ENCODE measurements at places on chromosomes 7 and 10.

GRCh38 chr7:17722798-17723197 is 217.5 kb downstream of the SNX13 start:
- DNase-seq: no peak

- DNase-seq: no peak
These were observed 19.4 kb upstream of the SH2D4B start for GRCh38 chr10:80518143-80518806.

GRCh38 chr10:87987206-87987605 is 123.8 kb downstream of the PTEN start:
- DNase-seq: no peak

GRCh38 chr10:11631291-11631690 is 19.8 kb upstream of the USP6NL start:
- no peak for DNase-seq

GRCh38 chr10:121266370-121266769 is 331.9 kb downstream of the FGFR2 start:
- DNase-seq: no peak

- DNase-seq: no peak
These were observed 61.9 kb upstream of the OPN4 start for GRCh38 chr10:86592413-86592812.

- no peak for DNase-seq
These were observed 75.0 kb downstream of the LANCL2 start for GRCh38 chr7:55440040-55440690.

DNA sequence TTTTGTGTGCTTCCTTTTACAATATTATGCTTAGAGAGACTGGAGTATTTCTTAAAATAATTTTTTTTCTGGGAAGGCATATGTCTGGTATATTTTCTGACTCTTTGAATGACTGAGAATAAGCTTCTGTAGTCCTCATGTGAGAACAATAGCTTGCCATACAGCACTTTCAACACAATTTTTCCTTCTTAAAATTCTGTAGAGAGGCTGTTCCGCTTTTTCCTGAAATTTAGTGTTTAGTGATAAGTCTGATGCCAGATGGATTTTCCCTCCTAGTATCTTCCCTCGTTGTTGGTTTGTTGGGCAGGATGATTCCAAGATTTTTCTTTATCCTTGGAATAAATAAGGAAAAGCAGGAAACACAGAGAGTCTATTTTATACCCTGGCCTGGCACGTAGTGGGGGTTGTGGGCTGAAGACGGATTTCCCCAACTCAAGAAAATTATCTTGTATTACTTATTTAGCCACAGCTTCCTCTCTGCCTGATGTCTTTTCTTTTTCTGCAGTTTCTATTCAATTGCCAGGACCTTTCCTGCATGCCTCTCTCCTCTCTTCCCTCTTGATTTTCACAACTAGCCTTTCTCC is 111.2 kb downstream of the AOAH start:
- DNase-seq: no peak

DNA sequence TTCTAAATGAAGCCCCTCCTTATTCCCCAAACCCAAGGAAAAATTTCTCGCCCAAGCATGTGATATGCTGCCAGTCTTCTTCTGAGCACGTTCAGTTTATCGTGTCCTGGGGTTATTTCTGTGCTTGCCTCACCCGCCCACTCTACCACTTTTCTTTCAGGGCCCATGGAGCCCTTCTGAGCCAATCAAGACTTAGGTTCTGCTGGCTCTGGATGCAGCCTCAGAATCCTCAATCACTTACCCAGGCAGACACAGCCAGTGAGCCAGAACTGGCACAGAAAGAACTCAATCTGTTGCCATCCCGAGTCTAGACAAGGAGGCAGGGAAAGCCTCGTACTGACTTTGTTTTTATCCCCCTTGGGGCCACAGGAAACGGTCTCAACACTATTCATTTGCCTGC is 34.2 kb upstream of the C10orf90 start:
- no peak for DNase-seq

- no peak for DNase-seq
These were observed 274.2 kb downstream of the DOCK4 start for GRCh38 chr7:111931958-111932357.

GRCh38 chr10:23037561-23037960 is 57.8 kb upstream of the MSRB2 start:
- DNase-seq: no peak

GRCh38 chr10:63133821-63134557 is 861 bp downstream of the NRBF2 start:
- no peak for DNase-seq

DNA sequence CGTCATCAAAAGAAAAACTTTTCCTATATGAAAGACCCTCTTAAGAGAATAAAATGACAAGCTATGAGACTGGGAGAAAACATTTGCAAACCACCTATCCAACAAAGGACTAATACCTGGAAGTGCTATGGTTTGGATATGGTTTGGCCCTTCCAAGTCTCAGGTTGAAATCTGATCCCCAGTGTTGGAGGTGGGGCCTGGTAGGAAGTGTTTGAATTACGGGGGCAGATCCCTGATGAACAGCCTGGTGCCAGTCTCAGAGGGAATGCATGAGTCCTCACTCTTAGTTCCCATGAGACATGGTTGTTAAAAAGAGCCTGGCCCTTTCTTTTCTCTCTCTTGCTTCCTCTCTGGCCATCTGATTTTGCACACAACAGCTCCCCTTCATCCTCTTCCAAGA is 6.3 kb downstream of the ALDH18A1 start:
- DNase-seq: no peak

- DNase-seq: no peak
These were observed 4.5 kb upstream of the COPG2 start for GRCh38 chr7:130673066-130673465.

DNA sequence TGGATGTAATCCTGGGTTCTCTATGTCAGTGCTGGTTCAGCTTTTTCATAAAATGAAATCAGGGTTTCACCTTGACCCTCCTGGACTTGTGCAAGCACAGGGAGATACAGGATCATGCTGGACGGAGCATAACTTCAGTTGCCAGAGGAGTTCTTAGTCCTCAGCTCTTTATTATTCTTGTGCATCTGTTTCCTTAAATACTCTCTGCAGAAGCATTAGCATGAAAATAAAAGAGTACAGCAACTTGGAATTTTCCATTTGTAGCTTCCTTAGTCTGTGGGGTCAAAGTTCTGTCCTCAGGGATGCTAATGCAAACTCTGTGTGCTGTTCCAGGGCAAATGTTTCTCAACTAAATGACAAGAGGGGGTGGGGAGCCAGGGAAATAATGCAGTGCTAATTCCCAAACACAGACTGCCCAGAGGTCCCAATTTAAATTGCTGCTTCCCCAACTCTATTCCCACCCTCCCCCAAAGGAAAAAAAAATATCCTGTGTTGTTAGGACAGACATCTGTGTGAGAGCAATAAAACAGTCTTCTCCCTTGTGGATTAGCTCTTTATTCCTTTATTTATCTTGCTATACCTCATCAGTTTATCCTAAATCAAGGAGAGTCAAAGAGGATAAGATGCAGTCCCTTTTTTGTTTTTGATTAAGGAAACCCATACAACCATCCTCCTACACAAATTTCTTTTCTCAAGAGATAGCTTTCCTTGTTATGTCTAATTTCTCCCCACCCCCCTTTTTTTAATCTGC is 905.0 kb downstream of the LRMDA start:
- DNase-seq: no peak

DNA sequence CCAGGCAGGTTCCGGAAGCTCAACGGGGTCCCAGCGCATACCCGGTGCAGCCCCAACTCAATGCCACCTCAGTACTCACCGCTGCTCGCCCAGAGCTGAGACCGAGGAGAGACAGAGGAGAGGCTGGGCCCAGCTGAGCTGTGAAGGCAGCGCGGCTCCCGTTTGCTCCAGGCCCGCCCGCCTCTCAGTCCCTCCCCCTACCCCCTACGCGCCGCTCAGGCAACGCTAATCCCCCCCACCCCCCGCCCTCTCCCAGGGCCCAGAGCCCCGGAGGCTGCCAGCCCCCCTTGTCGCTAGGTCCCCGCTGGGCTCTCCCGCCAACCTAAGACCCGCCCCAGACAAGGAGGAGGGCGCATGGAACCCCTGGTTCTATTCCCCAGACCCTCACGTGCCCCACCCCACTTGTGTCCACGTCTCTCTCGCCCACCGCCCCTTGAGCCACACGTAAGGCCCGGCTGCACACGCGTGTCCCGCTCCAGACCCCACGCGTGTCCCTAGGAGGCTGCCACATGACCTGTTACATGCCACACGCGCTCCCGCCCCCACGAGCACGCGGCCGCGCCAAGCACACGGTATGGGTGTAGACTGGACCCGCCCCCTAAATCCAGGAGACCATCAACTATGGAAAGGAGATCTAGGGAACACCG is at the start of gene PSD:
TSS of gene PSD (minus strand) at position 164 of the 647 bp plus-strand sequence. CDS start 1,747 bp downstream, outside the sequence.
- no peak for DNase-seq

DNA sequence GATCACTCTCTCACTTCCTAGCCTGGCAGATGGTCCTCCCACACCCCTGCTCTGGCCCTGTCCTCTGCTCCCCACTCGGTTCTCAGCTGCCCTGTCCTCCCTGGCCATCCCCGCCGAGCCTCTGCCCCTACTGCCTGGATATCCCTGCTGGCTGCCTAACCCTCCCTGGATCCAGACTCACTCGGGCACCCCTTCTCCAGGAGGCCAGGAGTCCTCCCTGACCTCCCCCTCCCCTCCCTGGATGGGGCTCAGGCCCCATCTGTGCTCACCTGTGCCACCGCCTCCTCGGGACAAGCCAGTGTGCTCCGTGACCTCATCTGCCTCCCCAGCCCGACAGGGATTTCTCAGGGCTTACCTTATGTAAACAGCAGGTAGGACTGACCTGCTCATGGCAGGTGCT is 406.1 kb downstream of the TCERG1L start:
- DNase-seq: no peak

DNA sequence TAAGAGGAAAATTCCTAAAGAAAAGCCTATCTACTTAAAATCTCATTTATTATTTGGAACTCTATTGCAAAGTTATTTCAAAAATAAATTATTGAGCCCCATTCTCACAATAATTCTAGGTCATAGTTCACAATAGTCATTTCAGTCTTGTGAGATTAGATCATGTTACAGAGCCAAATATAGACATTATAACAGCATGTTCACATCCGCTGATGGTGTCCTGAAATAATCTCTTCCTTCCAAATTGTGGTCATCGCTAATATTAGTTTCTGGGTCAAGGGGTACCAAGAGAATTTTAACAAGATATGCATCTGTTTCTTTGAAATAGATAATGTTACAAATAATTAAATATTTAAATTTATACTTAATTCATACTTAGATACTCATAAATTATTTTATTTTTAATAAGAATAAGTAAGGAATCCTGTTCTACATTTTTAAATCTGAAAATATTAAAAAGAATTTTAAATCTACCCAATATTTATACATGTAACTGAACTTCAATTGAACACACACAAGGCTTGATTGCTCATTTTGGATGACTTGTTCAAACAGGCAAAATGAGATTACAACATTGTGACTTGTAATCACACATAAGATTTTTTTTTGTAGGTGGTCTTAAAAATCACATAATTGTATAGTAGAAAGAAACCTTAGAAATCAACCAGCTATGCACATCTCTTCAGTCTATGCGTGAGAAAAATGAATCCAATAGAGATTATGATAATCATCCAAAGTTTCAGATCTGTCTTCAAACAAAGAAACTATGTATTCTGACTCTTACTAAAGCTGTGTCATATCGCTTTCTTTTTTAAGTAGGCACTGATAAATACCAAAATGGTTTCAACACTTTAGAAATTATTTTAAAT is 13.1 kb downstream of the GNAT3 start:
- no peak for DNase-seq

DNA sequence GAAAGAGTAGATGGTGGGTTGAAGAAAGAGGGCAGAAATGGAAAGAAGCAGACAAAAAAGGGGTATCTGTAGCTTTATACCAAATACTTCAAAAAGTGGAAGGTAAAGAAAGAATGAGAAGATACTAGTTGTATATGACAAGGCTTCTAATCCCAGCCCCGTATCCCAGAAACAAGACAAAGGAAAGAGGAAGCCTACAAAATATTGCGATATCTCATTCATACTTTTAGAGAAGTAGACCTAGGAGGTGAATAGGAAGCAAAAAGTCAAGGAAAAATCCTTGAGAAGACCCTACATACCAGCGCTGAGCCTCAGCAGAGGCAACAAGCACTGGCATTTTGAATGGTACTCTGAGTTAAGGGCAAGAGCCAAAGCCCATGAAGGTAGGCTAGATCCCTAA is 26.6 kb downstream of the PHTF2 start:
- DNase-seq: no peak

GRCh38 chr7:105831824-105832535 is 44.4 kb downstream of the ATXN7L1 start:
- DNase-seq: no peak

- no peak for DNase-seq
These were observed 96.7 kb downstream of the SEMA3D start for GRCh38 chr7:85090143-85090542.

- no peak for DNase-seq
These were observed 10.7 kb downstream of the GRK5 start for GRCh38 chr10:119217991-119218490.

GRCh38 chr10:126638542-126638941 is 32.0 kb downstream of the C10orf90 start:
- DNase-seq: no peak

GRCh38 chr10:125158601-125159485 is 1.5 kb downstream of the CTBP2 start:
- no peak for DNase-seq

DNA sequence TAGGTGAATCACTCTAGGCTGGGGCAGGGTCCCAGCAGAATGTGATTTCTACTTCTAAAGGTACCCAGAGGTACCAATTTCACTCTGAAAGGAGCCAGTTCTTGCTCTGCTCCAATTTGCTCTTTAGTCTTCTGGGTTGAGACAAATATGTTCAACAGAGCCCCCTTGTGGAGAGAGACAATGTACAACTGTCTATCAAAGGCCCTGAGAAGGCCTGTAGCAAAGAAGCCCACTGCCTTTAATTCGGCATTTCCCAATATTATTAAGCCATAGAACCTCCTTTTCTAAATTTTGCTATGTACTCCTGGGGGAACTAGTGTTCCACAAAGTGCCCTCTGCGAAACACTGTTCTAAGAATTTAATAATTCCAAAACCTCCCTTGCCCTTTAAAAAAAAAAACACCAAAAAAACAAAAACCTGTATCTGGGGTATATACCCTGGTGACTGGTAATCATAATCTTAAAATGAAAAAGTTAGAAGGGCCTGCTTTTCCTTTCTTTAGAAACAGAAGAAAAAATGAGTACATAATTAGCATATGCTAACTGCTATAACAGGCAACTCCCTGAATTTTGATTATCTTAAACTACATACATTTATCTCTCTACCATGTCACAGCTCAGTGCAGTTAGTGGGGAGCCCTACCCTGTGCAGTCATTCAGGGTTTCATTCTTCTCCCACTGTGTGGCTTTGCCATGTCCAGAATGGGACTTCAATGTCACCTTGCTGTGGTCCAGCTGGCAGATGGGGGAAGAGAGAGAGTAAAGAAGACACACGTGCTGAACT is 160.9 kb upstream of the BMPER start:
- no peak for DNase-seq

- no peak for DNase-seq
These were observed 205.0 kb upstream of the MBL2 start for GRCh38 chr10:52977581-52977980.
